ENCODE measurements at places on chromosomes 3 and 15.
A peak's percentile ranks its signal among the peaks of the same experiment; 100 is the strongest.

GRCh38 chr3:100614941-100615340 is 5.5 kb downstream of the ADGRG7 start:
- DNase-seq, result no peak

DNA sequence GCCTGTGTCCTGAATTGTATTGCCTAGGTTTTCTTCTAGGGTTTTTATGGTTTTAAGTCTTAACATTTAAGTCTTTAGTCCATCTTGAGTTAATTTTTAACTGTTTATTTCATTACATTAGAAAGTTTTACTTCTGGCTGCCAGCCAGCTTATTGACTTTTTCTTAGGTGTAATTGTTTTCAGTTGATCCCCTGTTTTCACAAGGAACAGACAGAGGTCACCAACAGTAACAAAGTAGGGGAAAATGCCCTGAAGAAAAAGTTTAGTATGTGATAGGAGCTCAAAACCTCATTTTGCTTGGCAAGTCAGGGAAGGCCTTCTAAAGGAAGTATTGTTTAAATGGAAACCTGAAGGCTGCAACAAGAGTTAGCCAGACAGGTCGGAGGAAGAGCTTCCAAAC is 10.4 kb downstream of the WDR48 start:
- DNase-seq, result no peak

GRCh38 chr15:47711655-47712054 is 5.7 kb upstream of the SEMA6D start:
- DNase-seq, result peak; percentile 28

GRCh38 chr3:76107935-76108570 is 322.7 kb upstream of the ZNF717 start:
- peak; percentile 52 for DNase-seq

GRCh38 chr3:6362406-6362805 is 498.5 kb upstream of the GRM7 start:
- DNase-seq, result no peak

GRCh38 chr15:61907753-61908086 is 152.5 kb downstream of the VPS13C start:
- DNase-seq, result no peak

GRCh38 chr15:47265686-47266085 is 451.6 kb upstream of the SEMA6D start:
- peak; percentile 19 for DNase-seq

DNA sequence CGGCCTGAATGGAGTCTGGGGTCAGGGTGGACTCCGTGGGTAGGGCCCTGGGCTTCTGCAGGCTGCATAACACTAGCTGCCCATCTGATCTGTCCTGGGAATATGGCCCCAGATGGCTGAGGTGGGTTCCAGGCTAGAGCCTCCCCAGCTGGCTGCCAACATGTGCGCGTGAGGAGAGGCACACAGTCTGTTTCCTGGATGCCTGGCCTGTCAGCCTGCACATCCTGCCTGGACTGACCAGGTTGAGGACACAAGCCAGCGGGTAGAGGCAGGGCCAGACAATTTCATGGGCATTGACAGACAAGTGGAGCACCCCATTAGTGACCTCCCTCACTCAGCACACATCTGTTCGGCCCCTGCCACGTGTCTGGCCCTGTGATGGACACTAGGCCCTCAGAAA is 29.8 kb upstream of the RPL29 start:
- peak; percentile 34 for DNase-seq

GRCh38 chr3:152399374-152399773 is 130.6 kb downstream of the MBNL1 start:
- DNase-seq, result peak; percentile 65

DNA sequence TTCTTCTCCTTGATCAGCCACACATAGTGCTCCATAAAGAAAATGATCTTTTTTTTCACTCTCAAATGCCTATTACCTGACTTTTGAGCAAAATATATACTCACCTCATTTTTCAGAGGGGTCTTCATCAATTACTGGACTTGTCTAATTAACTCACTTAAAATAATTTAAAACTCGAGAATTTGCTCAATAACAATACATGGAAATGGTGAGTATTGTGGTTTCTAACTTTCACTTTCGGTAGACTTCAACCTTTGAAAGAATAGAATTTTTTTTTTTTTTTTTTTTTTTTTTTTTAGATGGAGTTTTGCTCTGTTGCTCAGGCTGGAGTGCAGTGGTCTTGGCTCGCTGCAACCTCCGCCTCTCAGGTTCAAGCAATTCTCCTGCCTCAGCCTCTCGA is 17.7 kb upstream of the EPHB1 start:
- no peak for DNase-seq

GRCh38 chr3:11230125-11230524 is 42.1 kb upstream of the ATG7 start:
- no peak for DNase-seq

DNA sequence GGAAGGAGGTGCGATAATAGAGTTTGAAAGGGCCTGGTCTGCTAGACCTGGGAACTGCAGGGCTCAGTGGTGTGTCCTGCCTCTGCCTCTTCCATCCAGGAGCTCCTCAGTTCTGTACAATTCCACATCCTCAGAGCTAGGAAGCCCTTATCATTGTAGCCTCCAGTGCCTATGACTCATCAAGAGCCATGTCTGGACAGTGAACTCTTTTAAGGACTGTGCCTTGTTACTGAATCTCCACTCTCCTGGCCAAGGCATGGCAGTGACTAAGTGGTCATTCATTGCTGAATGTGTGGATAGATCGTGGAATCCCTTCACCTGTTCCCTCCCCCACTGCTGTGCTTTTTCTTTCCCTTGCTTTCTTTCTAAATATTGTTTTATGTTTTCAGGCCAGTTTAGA is 2.9 kb downstream of the TIMP4 start:
- DNase-seq, result peak; percentile 56

GRCh38 chr3:168645180-168645579 is 549.5 kb upstream of the GOLIM4 start:
- no peak for DNase-seq

- DNase-seq, result no peak
Observed at GRCh38 chr3:65827076-65827475, 211.6 kb downstream of the MAGI1 start.

DNA sequence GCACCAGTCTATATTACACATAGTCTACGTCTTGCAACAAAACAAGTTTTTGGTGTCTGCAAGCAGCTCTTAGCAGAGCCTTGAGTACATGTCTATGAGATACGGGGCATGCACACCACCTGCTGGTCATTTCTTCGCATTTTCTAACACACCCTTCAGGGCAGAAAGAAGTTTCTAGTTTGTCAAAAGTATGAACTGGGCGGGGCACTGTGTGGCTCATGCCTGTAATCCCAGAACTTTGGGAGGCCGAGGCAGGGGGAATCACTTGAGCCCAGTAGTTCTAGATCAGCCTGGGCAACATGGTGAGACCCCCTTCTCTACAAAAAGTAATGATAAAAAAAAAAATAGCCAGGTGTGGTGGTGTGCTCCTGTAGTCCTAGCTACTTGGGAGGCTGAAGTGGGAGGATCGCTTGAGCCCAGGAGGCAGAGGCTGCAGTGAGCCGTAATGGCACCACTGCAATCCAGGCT is 64.2 kb upstream of the ARL8B start:
- peak; percentile 85 for DNase-seq

DNA sequence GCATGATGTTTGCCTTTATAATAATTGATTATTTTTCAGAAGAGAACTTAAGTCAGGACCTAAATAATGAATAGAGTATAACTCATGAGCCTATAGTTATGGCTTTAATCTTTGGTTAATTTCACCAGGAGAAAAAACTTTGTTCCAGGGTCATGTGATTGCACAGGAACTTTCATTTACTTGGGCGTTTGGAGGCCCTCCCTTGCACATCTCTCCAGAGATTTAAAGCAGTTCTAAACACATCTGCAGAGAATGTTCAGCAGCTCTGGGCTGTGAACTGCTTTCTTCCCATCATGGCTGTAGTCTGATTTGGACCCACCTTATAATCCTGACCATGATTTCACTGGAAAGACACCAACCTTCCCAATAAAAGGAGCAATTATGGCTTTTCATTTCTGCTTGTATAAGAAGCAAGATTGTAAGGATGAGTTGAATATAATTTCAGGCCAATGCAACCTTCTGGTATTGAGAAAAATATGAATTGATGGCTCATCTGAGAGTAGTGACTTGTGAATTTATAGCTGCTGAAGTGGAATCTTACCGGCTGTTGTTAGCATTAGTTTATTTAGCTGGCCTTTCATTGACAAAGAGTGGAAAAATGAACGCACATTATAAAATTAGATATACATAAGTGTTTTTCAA is 80.9 kb upstream of the PRTG start:
- DNase-seq, result peak; percentile 45

- DNase-seq, result peak; percentile 34
Observed at GRCh38 chr3:136772709-136773108, 20.5 kb upstream of the STAG1 start.

DNA sequence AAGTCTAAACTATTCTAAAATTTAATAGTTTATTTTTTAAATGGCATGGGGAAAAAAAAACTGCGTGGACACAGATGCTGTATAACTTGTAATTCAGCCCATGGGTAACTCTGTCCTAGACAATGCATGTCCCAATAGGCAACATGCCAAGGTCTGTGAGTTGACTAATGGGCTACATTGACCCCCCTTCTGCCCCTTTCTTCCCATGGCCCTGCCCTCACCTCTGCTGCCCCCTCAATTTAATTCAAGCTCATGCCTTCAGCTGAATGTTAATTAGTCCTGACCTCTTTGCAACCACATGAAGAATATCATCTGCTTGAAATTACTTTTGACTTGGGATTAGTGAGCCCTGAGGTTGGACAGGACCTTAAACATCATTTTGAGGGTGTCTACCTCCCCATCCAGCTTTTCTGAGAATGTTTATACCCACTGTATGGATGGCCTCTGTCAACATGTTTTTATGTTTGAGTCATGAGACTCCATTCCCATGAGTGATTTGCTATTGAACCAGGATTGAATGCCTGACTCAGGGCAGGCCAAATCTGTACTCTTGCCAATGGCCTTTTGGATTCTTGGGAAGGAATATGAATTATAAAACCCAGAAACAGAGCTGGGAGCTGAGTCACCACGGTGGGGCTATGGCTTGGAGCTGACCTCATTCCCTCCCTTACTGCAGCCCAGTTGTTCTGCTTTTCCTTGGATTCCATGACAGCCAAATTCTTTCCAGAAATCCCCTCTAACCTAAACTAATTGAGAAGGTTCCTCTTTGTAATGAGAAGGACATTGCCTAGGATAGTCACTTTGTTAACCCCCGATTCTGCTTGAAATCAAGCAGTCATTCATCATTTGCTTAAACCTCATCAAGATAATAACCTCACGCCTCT is 33.5 kb upstream of the PDE8A start:
- peak; percentile 96 for DNase-seq

DNA sequence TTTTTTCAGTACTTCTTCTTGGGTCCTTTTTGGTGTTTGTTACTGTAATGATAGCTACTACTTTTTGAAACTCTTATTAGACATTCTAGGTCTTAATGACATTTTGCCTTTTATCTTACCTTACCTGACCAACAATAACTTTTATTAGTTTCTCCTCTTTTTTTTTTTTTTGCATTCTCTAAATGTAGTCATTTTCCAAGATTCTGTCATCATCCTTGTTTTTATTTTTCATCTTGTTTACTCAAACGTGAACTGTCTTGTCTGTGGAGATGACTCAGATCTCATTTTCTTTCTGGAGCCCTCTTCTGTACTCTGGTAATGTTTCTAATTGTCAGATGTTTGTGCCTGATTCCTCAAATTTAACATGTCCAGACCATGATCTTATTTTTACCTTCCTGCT is 2.9 kb downstream of the ABHD5 start:
- DNase-seq, result no peak

DNA sequence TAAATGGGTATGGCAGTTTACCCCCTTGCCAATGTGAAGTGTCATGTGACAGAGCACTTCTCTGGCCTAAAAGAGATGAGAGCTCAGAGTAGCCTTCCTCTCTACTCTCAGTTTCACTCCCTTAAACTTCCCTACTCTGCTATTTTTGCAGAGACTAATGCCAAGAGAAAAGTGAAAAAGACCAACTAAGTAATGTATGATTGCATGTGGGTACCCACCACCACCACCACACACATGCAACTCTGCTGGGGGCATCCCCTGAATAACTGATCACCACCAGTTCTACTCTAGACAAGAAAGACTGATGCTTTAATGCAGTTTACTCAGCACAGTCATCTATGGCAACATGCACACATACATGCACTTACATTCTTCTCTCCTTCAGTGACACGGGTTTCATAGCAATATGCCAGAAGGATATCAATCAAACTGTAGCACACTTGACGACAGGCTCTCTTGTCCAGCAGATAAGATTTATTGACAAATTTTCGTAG is 31.3 kb downstream of the SHQ1 start:
- no peak for DNase-seq

GRCh38 chr15:48477795-48478360 is 146.6 kb downstream of the DUT start:
- no peak for DNase-seq

DNA sequence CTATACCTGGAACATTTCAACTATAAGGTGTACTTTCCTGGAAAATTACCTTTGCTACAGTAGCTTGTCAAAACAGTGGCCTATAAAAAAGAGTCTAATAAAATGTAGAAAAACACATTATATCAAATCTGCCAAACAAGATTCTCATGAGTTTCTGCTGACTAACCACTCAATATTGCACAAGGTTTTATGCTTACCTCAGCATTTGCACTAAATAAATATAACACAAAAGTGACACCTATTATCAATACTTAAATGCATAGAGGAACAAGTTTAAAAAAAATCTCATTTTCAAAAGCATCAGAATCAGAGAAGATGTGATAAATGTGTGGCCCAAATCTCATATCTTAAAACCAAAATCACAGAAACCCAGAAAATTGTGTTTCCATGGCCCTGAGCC is 281.4 kb downstream of the RSL24D1 start:
- DNase-seq, result no peak

- DNase-seq, result peak; percentile 85
Observed at GRCh38 chr15:101126618-101127505, 125.0 kb downstream of the CHSY1 start.

DNA sequence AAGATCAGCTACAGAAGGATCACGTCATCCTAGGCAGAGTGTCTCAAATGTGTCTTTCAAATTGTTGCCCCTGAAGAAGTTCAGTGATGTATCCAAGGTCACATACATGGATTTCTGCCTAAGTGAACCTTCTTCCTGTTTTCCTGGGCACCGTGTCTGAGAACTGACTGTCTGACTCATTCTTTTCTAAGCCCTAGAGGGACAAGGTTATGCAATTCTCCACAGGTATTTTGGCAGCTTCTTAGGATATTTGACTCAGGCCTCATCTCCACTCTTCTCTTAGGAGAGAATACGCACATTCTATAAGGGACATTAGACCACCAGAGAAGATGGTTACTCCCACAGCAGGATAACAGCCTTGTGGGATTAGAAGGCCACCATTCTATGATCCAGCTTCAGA is 391.9 kb upstream of the THBS1 start:
- peak; percentile 93 for DNase-seq

DNA sequence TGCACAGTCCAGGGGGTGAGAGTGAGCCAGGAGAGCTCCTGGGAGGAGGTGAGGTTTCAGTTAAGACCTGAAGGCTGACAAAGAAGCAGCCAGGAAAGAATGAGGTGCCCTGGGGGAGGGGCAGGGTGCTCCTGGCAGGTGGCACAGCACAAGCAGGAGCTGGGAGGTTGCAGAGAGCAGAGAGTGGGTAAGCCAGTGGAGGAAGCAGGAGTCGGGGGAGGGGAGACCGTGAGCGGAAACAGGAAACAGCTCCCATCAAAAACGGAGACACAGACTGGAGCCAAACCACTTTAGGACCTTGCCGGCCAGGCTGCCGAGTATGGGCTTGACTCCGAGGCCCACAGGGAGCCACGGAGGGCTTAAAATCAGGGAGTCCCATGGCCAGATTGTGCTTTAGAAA is 12.1 kb upstream of the FBLN2 start:
- DNase-seq, result no peak

All from fibroblast of skin of scalp (primary cell).